ENCODE measurements at places on chromosomes 16 and 17. TPM values are rescaled to one million over a fixed set of nuclear protein-coding genes. Genes with fewer than 3 reads are reported as not detected.

DNA sequence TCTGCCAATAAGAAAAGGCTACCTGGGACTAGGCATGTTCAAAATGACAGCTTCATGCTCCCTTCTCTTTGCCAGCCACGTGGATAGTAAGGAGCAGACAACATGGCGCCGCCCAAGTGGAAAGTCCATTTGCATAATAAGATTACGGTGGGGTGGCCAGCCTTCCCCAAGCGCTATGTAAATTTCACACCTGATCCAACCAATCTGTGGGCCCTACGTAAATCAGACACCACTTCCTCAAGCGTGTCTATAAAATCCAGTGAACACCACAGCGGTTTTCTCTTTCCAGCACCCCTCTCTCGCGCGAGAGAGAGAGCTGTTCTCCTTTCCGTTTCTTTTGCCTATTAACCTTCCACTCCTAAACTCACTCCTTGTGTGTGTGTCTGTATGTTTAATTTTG lies 140.3 kb upstream of the ERCC4 start:
- DNase-seq, result peak; percentile 61

DNA sequence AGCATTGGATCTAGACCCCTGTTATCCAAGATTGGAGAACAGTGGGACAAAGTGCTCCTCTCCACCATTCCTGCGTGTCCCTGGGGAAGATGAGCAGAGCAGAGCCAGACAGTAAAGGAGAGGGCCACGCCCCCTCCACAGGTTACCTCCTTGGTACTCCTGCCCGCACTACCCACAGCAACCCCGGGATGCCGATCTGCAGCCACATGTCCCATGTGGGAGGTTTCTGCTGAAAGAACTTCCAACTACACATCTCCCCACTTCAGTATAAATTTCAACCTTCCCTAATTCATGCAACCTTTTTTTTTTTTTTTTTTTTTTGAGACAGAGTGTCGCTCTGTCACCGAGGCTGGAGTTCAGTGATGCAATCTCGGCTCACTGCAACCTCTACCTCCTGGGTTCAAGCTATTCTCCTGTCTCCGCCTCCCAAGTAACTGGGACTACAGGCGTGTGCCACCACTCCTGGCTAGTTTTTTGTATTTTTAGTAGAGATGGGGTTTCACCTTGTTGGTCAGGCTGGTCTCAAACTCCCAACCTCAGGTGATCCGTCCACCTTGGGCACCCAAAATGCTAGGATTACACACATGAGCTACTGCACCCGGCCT lies 2.3 kb downstream of the RAB37 start:
- no peak for DNase-seq

GRCh38 chr16:69302301-69302700 lies 8.8 kb upstream of the VPS4A start:
- DNase-seq, result no peak

DNA sequence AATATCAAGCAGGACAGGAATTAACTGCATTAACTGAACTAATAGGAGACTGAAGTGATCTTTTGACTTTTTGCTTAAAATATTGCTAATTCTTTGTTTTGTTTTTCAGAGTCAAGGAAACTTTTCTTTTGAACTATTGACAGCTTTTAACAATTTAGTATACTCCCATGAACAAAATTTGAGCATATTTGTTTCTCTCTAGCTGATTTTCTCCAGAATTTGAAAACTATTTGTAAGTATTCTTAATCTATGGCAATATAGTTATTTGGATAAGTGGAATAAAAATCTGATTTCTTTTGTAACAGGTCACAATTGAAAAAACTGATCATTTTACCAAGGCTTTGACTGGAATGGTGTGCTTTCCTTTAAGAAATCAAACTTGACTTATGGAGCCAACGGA lies 7.0 kb upstream of the SCPEP1 start:
- DNase-seq, result no peak

KCNJ16 gene
- total RNA-seq, result not detected

HYDIN gene
- not detected for total RNA-seq

TP53TG3C gene
- total RNA-seq, result not detected

GRCh38 chr17:17575360-17576251 lies 15.9 kb downstream of the PEMT start:
- no peak for DNase-seq

GRCh38 chr16:4825196-4825595 lies 21.9 kb downstream of the GLYR1 start:
- DNase-seq, result no peak

TBC1D3G gene
- total RNA-seq, result 0.50 TPM

RAB11FIP4 gene
- total RNA-seq, result 2.6 TPM

KRT25 gene
- not detected for total RNA-seq

DNA sequence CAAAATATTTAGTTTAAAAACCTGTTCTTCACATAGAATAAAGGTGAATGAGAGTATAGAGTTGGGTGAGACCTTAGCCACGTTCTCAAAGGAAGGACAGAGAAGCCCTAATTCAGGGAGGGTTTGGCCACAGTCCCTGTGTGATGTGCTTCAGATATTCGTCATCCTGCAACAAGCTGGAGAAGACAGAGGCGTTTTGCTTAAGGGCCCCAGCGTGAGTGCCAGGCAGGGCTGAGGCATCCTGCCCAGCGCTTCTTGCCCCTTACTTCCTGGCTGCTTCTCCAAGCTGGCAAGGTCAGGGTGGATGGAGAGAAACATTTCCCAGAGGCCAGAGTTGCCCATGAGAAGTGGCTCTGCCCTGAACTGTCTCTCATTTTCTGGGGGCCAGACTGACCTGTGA lies 46.9 kb downstream of the AXIN2 start:
- no peak for DNase-seq

TMIGD1 gene
- not detected for total RNA-seq

GRCh38 chr16:1771864-1772361 lies 570 bp upstream of the NME3 start:
- no peak for DNase-seq

KIF18B gene
- 16.3 TPM for total RNA-seq

- DNase-seq, result no peak
These were observed 7.8 kb downstream of the XYLT2 start for GRCh38 chr17:50353600-50354195.

DNA sequence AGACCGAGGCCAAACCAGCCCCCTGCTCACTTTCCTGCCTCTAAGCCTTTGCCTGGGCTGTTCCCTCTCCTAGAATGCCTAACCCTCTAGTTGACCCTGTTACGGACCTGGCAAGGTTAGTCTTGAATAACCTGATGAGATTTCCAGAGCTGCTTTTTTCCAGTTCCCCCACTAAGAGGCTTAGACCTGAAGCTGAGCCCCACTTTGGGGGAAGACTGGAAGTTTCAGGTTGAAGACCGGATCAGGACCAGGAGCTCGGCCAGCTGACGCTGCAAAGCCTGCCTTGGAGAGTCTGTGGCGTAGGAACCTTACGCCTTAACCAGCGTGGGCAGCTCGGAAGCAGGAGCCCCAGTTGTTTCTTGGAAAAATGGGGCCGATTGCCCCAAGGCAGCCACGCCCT lies 129.8 kb downstream of the OR1D5 start:
- no peak for DNase-seq

ZACN gene
- not detected for total RNA-seq

SLC9A5 gene
- total RNA-seq, result 0.03 TPM

DNA sequence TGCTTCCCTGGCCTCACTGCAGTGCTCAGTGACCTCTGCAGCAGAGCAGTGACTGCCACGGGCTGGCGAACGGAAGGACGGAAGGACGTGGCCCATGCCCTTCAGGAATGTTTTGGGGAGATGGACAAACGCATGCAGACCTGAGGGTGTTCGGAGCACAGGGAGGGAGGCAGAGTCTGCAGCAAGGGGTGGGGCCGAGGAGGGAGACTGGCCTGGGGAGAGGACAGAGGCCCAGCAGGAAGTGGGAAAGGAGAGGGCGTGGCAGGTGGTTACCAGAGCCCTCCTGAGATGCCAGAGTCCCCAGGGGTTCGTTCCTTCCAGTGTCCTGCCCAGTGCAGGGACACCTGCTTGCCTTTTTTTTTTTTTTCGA lies 21.9 kb downstream of the ADORA2B start:
- DNase-seq, result peak; percentile 96

- DNase-seq, result no peak
These were observed 151.2 kb downstream of the IRX5 start for GRCh38 chr16:55081622-55082590.
